Activated CD8-positive, alpha-beta T cell treated with anti-CD3 and anti-CD28 coated beads for 36 hours (primary cell): ENCODE measurements at places on chromosomes 6 and 20. TPM values are rescaled to one million over a fixed set of nuclear protein-coding genes. Genes with fewer than 3 reads are reported as not detected.

DNA sequence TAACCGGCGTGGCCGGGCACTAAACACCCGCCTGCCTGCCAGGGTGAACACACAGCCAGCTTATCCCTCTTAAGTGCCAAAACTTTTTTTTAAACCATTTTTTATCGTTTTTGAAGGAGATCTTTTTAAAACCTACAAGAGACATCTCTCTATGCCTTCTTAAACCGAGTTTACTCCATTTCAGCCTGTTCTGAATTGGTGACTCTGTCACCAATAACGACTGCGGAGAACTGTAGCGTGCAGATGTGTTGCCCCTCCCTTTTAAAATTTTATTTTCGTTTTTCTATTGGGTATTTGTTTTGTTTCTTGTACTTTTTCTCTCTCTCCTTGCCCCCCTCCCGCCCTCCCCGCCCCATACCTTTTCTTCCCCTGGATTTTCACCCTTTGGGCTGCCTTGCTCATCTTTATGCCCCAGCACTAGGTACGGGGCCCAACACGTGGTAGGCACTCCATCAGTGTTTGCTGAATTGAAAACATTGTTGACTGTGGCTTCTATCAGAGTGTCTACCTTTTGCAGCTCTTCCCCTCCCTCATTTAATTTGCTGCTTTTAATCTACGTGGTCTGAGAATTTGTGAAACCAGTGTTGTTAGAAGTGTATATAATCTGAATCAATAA, 1.5 kb downstream of the ZCCHC3 start:
- peak overlapping the region; percentile 98 for H3K27ac ChIP-seq
- peaks cover 44% of the 10 kb centered on the region for H3K4me1 ChIP-seq
- peaks cover 39% of the 10 kb centered on the region for H3K36me3 ChIP-seq
- no peaks in the 10 kb centered on the region for H3K27me3 ChIP-seq

DNA sequence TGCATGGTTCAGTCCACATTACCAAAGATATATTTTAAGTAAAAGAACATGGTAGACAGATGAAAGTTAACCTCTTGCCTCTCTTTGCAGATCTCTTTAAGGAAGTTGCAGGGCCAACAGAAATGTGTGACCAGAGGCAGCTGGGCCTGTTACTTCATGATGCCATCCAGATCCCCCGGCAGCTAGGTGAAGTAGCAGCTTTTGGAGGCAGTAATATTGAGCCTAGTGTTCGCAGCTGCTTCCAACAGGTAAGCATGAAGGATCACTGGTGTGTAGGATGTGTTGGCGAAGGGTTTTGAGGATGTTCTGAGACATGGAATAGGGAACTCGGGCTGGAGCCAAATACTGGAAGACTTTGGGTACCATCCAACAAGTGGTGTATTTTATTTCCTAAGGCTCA, 508.6 kb downstream of the UTRN start:
- DNase-seq = no peak
- H3K4me1 ChIP-seq = no peaks in the 10 kb centered on the region
- H3K4me3 ChIP-seq = no peak overlapping the region

- DNase-seq = no peak
- H3K27me3 ChIP-seq = no peaks in the 10 kb centered on the region
- H3K36me3 ChIP-seq = peaks cover 11% of the 10 kb centered on the region
- H3K4me3 ChIP-seq = no peak overlapping the region
These were observed 71.5 kb downstream of the SLC23A2 start for GRCh38 chr20:4929686-4930397.

DNA sequence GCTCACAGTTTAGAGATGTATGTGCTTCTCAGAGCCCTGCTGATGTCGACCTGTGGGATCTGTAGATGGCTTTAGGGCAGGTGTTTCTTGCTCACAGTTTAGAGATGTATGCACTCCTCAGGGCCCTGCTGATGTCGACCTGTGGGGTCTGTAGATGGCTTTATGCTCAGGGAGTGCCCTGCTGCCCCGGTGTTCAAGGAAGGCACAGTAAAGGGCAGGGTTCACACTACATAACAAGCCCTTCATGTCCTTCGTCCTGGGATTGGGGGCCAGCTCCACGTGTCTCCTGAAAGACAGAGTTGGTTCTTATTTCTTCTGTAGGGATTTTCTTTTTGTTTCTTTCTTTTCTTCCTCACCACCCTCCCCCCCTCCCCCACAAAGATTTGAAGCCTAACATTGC, 91.1 kb downstream of the SMOC2 start:
- no peak overlapping the region for H3K4me3 ChIP-seq
- no peak overlapping the region for H3K27ac ChIP-seq
- no peak for DNase-seq
- H3K27me3 ChIP-seq = no peaks in the 10 kb centered on the region
- no peaks in the 10 kb centered on the region for H3K36me3 ChIP-seq
- H3K4me1 ChIP-seq = no peaks in the 10 kb centered on the region

GRCh38 chr6:13014504-13015378, 298.2 kb downstream of the PHACTR1 start:
- H3K4me1 ChIP-seq = peaks cover 3% of the 10 kb centered on the region
- peaks cover 46% of the 10 kb centered on the region for H3K27me3 ChIP-seq
- H3K27ac ChIP-seq = no peak overlapping the region
- no peak for DNase-seq

DNA sequence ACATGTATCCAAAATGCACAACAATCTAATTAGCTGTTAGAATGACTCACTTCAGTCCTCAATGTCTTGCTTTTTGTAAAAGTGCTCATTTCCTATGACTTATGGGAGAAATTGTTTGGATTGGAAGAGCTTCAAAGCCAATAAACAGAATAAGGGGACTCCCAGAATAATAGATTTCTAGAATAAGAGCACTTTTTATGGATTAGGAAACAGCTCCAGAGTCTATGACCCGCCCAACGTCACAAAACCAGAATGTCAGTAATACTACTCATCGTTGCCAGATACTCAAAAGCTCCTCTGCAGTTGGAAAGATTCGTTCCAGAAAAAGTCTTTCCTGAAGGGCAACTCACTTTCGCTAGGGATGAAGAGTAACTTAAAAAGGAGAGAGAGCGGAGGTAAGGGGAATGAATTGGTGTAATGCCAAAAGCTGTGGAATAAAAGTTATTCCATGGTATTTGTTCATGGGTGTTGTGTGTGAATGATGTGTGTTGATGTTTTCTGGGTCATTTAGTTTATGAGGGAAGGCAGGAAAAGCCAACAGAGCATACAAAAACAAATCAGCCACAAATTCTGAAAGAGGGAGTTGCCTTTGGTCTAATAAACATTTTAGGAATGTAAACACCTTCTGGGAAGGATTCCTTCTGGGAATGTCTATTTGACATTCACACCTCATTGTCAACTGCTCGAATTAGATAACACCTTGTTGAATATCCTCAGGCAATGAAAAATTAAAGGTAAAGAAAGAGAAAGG, 64.6 kb downstream of the SYNE1 start:
- H3K36me3 ChIP-seq = no peaks in the 10 kb centered on the region
- no peak overlapping the region for H3K27ac ChIP-seq
- peaks cover 4% of the 10 kb centered on the region for H3K27me3 ChIP-seq

- no peaks in the 10 kb centered on the region for H3K36me3 ChIP-seq
- H3K4me3 ChIP-seq = no peak overlapping the region
- H3K27me3 ChIP-seq = no peaks in the 10 kb centered on the region
- H3K4me1 ChIP-seq = peaks cover 18% of the 10 kb centered on the region
- no peak overlapping the region for H3K27ac ChIP-seq
These were observed 28.5 kb downstream of the C6orf15 start for GRCh38 chr6:31083742-31084354.

DNA sequence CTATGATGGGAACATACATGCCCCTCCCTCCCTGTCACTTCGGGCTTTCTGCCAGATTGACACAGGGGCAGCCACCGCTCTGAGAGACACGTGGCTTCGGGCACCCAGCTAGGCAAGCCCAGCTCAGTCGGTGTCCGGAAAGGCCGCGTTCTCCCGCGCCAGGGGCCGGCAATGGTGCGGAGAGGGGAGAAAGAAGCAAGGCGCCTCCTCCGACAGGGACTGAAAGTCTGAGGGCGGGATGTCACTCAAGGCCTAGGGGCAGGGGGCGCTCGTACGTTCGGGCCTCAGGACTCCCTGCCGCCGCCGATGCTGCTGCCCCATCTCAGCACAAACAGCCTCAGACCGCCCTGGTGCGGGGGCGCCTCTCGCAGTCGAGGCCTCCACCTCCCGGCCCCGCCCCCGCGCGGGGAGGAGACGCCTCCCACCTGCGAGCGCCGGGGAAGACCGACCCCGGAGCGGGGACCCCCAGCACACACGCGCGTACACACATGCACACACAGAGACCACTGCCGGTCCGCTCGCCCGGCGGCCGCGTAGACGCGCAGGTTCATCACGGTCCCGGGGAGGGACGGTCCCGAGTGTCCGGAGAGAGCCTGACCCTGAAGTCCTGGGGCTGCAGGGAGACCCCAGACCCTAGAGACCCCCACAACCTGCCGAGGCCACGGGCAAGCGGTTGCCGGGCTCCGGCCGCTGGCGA, 1.9 kb downstream of the GRM4 start:
- H3K27me3 ChIP-seq = peaks cover 65% of the 10 kb centered on the region
- peaks cover 11% of the 10 kb centered on the region for H3K4me1 ChIP-seq
- peak; percentile 78 for DNase-seq
- H3K36me3 ChIP-seq = no peaks in the 10 kb centered on the region

GRCh38 chr6:72622094-72622940, 453 bp downstream of the KCNQ5 start:
- peak overlapping the region; percentile 98 for H3K27ac ChIP-seq
- H3K4me3 ChIP-seq = peak overlapping the region; percentile 96
- DNase-seq = peak; percentile 73
- peaks cover 9% of the 10 kb centered on the region for H3K36me3 ChIP-seq
- no peaks in the 10 kb centered on the region for H3K27me3 ChIP-seq
- H3K4me1 ChIP-seq = peaks cover 60% of the 10 kb centered on the region

DNA sequence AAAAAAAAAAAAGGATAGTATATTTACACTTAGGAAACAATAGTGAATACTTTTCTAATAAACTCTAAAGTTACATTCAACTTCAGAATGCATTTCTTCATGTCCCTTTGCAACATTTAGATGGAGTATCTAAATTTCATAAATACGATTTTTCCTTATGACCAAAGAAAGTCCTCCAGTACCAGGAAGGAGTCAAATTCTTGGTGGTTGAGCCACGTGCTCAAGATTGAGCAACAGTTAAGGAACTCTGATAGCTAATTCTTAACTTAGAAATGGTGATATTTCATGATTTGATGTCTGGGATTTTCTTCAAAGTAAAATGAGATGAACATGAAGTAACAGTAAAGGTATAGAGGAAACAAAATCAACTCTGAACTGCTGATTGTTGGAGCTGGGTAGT, 92.7 kb downstream of the SASH1 start:
- H3K36me3 ChIP-seq = no peaks in the 10 kb centered on the region
- DNase-seq = no peak
- peaks cover 24% of the 10 kb centered on the region for H3K27me3 ChIP-seq
- no peak overlapping the region for H3K4me3 ChIP-seq
- H3K4me1 ChIP-seq = no peaks in the 10 kb centered on the region
- no peak overlapping the region for H3K27ac ChIP-seq

DNA sequence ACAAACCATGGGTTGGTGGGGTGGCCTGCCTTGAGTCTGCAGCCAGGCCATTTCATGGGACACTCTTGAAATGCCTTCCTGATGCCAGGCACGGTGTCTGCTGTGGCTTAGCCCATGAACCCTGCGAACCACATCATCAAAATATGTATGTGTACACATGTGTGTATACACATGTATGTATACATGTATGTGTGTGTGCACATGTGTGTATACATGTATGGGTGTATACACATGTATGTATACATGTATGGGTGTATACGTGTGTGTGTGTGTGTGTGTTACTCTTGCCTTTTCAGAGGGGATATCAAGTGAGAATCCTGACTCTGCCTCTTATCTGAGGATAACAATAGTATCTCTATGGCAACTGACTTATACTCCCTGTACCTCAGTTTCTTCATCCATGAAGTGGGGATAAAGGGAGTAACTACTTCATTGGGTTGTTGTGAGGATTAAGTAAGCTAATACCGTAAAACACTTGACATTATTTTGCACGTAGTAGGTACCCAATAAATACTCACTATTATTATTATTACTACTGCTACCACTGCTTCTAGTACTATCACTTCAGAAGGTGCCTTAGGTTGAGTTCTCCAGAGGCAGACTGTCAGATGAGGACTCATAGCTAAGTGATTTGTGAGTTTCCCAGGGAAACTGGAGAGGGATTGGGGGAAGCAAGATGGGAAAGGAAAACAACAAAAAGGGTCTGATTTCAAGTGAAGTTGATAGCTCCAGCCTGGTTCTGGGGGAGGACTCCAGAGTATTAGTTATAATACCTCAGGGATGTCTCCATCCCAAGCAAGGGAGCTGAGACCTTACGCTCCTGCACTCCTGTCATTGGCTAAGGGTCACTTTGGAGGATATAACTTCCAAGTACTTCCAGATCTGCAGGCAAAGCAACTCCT, 110.5 kb downstream of the VEGFA start:
- H3K27me3 ChIP-seq = no peaks in the 10 kb centered on the region
- DNase-seq = no peak
- H3K27ac ChIP-seq = no peak overlapping the region
- H3K4me3 ChIP-seq = no peak overlapping the region

GRCh38 chr20:21395051-21395665, 2.2 kb downstream of the NKX2-4 start:
- peaks cover 19% of the 10 kb centered on the region for H3K36me3 ChIP-seq
- H3K27me3 ChIP-seq = peaks cover 64% of the 10 kb centered on the region
- H3K4me3 ChIP-seq = peak overlapping the region; percentile 64

- H3K36me3 ChIP-seq = no peaks in the 10 kb centered on the region
- H3K27me3 ChIP-seq = no peaks in the 10 kb centered on the region
- H3K27ac ChIP-seq = peak overlapping the region; percentile 76
- peak; percentile 75 for DNase-seq
These were observed 75.9 kb upstream of the MYL9 start for GRCh38 chr20:36465109-36466080.

DNA sequence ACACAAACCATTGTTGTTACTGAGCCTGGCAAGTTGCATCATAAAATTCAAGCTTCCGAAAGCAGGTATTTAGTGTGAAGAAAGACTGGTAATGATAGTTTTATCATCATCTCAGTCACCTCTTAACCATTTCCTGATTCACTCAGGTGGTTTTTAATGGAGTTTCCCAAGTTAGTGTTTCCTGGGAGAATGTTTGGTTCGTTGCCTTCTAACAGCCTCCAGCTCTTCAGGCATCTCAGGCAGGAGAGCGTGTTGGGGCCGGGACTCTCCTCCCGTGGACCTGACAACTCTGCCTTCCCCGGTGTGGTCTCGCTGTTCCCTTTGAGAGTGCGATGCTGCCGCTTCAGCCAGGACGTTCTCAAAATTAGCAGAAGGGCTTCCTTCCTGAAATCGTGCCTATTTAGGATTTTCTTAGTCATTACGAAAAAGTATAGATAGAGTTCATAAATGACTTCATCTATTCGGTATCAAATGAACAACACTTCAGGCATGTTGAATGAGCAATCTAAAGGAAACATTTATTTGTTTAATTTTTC, 105.0 kb upstream of the QKI start:
- no peak overlapping the region for H3K27ac ChIP-seq
- peaks cover 7% of the 10 kb centered on the region for H3K27me3 ChIP-seq
- no peaks in the 10 kb centered on the region for H3K4me1 ChIP-seq

GRCh38 chr6:39353698-39354315, 31.3 kb upstream of the KCNK16 start:
- no peak overlapping the region for H3K27ac ChIP-seq
- H3K4me3 ChIP-seq = no peak overlapping the region
- no peaks in the 10 kb centered on the region for H3K27me3 ChIP-seq
- H3K36me3 ChIP-seq = no peaks in the 10 kb centered on the region

The BMP5 gene
- total RNA-seq = not detected

The NOX3 gene
- total RNA-seq = not detected

The REM1 gene
- not detected for total RNA-seq
